ENCODE measurements at places on chromosomes 3 and 15.

- no peak for DNase-seq
Observed at GRCh38 chr3:170247875-170248274, 25.7 kb downstream of the PRKCI start.

- no peak for DNase-seq
Observed at GRCh38 chr3:7447197-7447769, 586.4 kb downstream of the GRM7 start.

DNA sequence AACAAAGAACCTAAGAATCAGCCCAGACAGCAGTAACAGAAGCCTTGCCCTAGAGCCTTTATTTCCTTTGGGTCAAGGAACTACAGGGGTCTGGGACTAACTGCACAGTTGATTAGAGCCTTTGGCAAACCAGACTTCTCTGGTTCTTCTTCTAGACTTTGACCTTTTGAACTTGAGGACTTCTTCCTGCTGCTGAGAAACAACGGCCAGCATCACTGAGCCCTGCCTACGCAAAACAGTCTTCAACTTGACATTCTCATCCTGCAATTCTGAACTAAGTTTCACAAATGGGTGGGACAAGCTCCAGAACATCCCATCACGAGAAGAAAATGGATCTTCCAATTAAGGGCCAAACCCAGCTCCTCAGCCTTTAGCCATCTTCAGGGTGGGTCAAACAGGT, 31.4 kb downstream of the CMTM6 start:
- no peak for DNase-seq

DNA sequence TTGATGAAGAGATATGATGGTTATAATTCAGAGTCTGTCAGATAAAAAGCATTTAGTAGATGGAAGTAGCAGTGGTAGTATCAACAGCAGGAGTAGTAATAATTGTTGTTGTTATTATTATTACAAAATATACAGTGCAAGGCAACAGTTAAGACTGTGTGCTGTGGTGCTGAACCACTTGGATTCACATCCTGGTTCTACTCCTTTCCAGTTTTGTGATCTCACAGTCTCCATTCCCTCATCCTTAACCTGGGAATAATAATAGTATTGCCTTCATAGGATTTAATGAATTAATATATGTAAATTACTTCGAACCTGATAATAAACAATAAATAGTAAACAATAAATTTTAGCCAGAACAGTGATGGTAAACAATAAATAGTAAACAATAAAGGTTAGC, 37.1 kb upstream of the TSC22D2 start:
- DNase-seq, result no peak

GRCh38 chr15:91874992-91875660, 21.6 kb downstream of the SLCO3A1 start:
- no peak for DNase-seq

- DNase-seq, result no peak
Observed at GRCh38 chr3:36575241-36575640, 189.1 kb downstream of the DCLK3 start.

GRCh38 chr15:100021653-100022052, 288.4 kb upstream of the LYSMD4 start:
- no peak for DNase-seq

DNA sequence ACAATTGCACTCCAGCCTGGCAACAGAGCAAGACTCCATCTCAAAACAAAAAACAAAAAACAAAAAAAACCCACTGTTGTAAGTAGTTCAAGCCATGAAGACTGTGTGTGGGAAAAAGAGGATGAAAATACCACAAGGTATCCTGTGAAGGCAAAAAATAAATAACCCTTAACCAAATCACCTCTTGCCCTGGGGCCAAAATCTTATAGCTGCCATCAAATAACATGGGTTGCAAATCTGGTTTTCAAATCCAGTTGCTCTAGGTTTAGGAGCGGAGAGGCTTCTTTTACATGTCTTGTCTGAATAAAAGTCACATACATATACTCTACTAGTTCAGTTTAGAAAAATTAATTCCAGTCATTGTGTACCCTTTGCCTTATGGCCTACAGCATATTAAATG, 87.0 kb upstream of the STT3B start:
- no peak for DNase-seq

DNA sequence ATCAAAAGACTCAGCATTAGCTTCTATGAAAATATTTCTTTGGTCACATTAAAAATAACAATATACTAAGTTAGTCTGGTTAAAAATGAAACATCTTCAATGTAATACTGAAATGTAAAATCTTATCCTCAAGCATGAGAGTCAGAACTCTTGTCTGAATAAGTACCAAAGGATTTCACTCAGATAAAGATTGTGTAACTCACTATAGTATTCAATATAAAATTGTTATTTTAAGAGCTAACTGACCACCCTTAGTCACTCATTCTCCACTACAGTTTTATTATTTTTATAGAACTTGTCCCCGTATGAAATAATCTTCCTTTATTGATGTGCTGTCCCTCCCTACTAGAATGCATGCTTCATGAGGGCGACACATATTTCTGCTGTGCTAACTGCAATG, 426.3 kb downstream of the MECOM start:
- no peak for DNase-seq

- DNase-seq, result no peak
Observed at GRCh38 chr15:95626501-95627361, 703.8 kb upstream of the NR2F2 start.

DNA sequence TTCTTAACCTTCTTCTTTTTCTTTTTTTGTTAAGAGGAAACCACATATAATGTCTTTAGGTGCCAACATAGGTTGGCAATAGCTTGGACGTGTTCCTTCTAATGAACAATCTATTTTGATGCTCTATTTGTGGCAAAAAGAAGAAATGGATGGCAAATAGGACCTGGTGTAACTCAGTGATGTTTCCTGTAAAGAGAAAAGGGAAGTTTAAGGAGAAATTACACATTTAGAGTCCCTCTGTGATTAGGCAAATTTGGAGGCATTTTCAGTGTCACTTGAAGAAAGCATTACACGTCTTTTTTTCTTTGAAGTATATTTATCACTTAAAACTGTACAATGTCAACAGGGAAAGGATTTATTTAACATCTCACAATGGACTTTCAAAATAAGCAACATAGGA, 327.1 kb downstream of the ZIC1 start:
- no peak for DNase-seq

- DNase-seq, result no peak
Observed at GRCh38 chr3:15754047-15754446, 43.7 kb downstream of the ANKRD28 start.

DNA sequence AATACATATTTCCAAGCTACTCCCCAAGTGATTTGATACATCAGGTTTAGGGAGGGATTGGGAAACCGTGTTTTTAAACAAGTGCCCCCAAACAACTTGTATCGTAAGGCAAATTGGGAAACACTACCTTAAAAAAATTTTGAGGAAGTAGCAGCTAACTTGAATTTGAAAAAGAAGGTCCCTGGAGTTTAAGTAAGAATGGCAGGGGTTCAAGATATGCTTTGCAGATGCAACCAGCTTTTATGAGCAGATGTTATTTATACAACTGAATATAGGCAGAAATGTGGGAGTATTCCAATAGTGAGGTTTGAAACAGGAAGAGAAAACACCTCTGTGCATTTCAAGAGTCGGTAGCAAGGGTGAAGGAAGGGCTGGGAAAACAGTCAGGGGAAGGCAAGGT, 139.6 kb downstream of the IL20RB start:
- DNase-seq, result no peak

DNA sequence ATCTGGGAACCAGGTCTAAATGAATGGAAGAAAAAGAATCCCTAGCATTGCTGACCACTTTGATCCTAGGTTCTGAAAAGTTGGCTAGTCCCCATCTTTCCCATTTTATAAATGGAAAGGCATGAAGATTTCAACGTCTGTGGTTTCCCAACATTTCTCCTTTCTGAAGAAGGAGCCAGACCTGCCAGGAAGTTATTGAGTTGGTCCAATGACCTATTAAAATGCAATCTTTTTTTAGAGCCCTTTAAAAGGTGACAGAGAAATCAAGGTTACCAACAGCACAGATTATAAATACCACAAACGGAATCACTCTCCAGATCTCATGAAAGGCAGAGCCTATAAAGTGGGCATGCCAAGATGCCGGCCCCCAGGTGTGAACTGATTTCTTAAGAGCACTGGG, 505.6 kb upstream of the THBS1 start:
- DNase-seq, result no peak

DNA sequence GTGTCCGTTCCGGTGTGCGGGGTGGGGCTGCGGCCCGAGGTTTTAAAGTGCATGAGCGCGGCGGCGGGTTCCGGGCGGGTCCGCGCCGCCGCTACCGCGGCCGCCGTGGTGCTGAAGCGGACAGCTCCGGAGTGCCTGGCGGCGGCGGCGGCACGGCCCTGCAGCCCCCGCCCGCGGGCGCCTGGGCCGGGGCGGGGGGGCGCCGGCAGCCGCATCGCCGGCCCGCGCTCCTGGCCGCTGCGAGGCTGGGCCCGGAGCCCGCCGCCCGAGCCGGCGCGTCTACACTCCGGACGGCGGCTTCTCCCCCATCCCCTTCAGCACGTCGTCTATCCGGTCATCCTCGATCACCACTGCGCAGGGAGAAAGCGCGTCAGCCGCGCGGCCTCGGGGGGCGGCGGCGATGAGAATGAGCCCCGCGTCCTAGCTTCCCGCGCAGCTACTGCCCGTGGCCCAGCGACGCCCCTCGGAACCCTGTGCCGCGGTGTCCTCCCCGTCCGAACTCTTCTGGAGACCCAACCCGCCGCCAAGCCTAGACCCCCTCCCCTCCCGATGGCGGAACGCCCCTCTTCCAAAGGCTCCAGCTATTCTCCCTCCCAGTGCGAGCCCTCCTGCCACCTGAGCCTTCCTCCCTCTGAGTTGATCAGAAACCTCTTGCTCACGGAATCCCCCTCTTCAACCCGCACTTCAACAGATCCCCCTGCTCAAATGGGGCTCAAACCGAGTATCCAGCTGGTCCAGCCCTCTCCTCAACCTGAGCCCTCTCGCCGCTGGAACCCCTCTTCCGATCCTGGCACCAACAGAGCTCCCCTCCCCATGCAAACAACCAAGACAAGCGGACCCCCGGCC, 1.3 kb downstream of the CAMK2N2 start:
- DNase-seq, result peak; percentile 42

DNA sequence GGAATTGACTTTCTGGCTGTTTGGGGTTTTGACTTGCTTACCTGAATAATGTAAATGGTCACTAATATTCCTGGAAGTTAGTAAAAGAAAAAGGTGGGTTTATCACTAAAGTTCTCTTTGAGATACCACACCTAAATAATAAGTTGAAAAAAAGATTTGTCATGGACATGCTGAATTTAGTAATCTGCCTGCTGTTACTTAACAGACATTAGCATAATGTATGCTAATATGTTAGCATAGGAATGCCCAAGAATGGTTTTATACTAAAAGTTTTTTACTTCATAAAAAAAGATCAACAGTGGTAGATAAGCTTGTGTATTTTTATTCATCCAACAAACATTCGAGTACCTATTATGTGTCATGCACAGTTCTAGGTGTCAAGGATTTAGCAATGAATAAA, 36.5 kb downstream of the GMPS start:
- DNase-seq, result no peak

DNA sequence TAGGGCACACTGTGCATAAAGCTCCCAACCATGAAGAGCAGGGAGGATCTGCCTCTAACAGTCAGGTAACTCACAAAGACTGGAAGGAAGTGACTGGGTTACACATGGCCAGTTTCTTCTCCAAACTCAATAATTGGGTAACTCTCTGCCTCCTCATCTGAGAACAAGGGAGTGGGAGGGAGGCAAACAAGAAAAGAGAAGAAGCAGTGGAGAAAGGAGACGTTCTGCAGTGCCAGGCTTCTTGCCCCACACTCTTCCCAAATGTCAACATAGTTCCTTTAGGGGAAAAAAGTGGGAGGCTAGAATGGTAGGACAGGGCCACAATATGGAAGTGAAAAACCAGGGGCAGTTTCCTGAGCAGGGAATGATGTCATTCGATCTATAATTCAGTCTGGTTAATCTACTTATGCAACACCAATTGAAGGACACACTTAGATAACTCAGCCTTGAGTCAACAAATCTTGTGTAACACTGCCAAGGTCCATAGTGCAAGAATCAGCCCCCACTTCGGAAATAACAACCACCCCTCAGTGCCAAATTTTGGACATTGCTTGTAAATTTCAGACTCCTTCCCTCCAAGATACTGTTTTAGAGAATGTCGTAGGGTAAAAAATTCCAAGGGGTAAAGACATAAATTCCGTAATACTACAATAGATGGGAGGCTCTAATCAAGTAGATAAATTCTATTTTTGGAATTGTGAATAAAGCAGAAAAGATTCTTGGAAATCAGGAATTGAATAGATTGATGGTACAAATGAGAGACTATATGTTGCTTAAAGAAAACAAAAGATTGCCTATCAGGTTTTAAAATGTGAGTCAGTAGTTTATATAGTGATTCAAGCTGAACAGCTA, 143.0 kb downstream of the LPP start:
- no peak for DNase-seq

GRCh38 chr3:62884096-62884870, 9.1 kb upstream of the CADPS start:
- peak; percentile 30 for DNase-seq

DNA sequence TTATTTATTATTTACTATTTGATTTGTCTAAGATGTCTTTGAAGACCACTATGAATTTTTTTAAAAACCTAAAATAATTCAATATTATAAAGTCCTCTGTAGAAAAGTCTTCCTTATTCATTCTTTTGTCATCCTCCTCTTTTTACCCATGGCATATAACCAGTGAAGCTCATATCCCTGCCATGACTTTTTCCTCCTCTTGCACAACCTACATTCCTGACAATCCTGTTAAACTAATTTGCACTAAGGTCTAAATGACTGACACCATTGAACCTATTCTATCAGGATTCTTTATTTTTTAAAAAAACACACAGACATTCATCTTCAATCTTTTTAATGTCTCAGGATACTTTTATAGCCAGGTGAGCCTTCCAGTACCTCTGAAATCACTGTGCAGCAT, 159.9 kb upstream of the SLC2A2 start:
- DNase-seq, result no peak

DNA sequence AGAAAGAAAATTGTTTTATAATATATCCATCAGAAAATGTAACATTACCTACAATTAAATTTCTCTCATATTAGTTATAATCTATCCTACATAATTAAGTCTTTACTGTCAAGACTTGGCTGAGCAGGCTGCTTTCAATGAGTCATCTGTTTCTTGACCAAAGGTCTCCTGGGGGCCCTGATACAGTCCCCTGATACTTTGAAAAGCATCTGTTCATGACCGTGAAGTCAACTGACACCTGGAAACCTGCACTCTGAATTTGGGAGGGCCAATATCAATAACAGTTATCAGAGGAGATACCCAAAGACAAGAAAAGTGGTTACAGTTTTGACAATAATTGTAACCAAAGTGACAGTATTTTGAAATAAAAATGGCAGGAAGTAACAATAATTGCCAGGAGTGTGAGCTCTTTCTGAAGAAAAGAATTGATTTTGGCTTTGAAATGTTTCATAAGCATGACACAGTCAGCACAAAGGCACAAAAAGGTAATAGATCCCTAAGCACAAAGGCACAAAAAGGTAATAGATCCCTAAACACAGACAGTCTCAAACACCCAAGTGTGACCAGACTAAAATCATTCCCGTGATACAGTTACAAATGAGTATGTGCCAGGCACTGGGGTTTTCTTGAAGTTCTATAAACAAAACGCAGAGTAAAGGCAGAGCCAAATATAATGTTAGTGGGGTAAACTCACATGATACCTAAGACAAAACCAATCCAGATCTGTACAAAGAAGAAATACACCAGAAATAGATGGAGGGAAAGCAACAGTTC, 260.7 kb downstream of the PLOD2 start:
- DNase-seq, result peak; percentile 48

Measured in NCI-H1930 (cell line).